ENCODE measurements at places on chromosomes 12 and 14.

DNA sequence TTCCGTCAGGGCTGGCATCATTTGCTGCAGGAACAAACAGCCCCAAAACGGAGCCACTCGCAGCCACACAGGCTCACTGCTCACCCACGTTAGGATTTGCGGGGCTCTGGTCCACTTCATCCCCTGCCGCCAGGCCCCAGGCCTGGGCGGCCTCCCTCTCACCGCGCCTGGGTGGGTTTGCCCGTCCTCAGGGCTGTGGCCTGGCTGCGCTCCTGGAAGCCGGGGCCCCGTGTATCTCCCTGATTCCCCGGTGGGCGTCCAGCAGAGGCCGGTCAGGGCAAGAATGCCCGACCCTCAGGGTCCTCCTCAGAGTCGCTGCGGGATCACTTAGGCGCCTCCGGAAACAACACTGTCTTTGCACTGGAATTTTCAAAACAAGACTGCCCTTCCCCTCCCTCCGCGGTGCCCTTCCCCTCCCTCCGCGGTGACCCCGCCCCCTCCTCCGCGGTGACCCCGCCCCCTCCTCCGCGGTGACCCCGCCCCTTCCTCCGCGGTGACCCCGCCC, 15.7 kb upstream of the FBRSL1 start:
- no peak for DNase-seq

- DNase-seq = no peak
Observed at GRCh38 chr12:52921488-52922165, 16.8 kb upstream of the KRT8 start.

DNA sequence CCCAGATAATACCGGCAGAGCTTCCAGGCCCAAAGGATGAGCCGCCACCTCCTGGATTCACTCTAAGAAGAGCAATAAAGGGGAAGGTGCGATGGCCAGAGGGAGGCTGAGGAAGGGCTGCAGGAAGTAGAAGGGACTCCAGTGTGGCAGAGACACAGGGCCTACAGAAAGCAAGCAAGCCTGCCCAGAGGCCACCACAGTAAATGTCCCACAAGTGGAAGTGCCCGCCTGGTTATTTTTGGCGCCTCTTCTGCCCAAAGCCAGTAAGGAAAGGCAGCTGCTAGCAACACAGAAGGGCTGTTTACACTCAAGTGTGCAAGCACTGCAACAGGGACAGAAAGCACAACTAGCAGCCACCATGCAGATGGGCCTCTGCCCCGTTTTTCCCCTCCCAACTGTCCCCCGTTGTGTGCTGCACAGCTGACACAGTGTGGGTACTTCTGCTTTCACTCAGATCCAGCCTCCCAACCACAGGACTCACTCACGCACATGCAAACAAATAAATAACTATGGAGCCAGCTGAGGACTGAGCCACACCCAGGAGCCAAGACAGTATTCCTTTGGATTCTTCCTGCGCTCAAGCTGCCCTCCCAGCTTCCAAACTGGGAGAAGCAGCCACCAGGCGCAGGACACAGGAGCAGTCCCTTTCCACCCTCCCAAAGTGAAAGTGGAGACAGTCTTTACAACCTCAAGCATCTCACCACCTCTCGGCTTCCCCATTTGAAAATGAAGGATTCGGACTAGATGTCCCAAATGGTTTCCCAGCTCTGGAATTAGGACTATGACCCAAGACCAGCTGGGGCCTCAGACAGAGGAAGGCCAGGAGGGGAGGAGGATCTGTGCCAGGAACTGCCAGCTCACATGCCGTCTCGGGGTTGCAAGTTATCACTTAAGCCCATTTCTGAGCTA, 40.0 kb upstream of the PNMA1 start:
- peak; percentile 64 for DNase-seq

- no peak for DNase-seq
Observed at GRCh38 chr14:32620724-32621123, 291.6 kb downstream of the AKAP6 start.

DNA sequence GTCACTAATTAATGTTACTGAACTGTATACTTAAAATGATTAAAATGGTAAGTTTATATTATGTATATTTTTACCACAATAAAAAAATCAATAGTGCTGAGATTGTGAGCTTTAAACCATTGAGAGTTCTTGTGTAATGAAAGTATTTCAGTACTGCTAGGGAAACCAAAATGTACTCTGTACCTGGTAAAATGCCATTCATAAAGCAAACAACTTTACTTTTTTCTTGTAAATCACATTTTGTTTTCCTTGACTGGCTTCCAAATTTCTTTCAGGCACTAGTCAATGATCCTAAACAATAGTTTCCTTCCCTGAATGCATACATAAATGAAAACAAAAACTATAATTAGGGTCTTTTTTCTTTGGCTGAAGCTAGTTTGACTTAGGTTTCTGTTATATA, 29.4 kb upstream of the SNRPF start:
- DNase-seq = no peak

DNA sequence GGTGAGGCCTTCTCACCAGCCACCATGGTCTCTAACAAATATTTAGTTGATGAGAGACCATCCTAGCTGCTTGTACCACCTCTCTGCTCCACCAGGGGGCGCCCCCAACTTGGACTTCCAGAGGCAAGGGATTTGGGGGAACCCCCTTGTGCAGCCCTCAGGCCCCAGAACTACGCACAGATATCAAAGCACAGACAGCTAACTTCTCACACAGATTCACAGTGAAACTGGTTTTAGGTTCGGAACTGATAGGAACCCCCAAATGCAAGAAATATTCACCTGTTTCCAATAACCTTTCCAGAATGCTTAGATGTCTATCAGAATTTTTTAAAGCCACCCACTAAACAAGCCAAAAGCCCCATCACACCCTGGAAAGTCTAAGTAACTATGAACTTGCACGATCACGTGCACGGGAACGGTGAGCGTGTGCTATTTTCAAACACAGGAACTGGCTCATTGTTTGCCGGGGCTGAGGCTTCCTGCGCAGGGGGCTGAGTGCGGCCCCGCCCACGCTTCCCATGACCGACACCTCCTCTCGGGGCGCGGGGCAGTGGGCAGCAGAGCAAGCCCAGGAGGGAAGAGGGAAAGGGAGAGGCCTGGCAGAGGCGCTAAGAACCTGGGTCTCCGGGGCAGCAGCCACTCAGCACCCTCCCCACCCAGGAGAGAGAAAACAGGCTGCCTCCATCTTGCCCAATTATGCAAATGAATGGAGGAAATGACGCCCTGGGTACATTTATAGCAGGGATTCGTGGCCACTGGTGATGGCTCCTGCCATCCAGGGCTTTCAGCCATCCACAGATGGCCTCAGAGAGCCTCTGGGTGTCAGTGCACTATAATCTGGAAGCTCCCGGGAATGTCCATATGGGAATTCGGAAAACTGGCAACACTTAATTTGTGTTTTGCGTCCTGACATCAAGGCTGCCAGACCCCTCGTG, 79.4 kb upstream of the GPR68 start:
- DNase-seq = peak; percentile 70

- no peak for DNase-seq
Observed at GRCh38 chr12:113987261-113988063, 21.3 kb upstream of the RBM19 start.

- DNase-seq = no peak
Observed at GRCh38 chr14:61201171-61201570, 80.0 kb downstream of the TMEM30B start.

DNA sequence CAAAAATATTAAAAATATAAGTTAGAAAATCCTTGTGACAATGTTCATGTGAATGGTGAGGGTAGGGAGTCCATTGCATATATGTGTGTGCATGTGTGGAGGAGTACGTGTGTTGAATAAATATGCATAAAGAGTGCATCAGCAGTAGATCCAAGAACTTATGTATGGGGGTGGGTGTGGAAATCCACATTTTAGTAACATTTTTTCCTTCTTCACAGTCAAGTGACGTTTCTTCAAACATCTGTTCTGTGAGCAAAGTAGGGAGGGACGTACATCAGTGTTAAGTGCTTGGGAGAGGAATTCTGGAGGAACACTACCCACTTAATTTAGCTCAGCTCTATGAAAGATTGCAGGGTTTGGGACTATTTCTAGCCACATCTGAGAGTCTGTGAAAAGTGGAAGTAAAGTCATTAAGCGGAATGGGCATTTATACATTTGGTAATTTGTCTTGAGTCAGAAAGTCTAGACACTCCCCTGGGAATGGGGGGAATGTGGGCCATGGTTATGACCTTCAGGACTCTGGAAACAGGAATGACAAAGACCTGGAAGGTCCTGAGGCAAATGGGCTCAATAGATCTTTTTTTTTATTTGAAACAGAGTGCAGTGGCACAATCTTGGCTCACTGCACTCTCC, 156.4 kb upstream of the PLXNC1 start:
- DNase-seq = no peak

DNA sequence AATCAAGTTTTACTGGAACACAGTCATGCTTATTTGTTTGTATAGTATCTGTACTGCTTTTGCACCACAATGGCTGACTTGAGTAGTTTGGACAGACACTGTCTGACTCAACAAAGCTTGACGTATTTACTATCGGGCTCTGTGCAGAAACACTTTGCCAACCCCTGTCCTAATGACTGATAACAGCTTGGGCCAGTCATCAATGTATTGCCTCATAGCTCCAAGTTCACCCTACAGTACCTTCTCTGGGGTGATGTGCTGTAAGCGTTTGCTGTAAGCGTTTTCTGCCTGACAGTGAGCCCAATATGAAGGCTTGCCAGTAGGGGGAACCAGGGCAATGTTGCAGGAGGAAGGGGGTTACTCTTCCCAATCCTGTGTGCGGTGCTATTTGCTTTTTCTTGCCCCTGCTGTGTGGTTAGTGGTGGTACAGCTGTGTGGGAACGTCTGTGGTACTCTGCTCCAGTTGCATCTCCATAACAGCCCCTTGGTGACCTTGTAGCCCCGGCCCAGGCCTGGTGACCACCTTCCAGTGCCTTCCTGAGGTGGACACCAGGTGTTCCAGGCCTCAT, 5.4 kb upstream of the CCDC177 start:
- no peak for DNase-seq

- DNase-seq = no peak
Observed at GRCh38 chr14:33490555-33490954, 460.3 kb downstream of the EGLN3 start.

- DNase-seq = no peak
Observed at GRCh38 chr14:37237735-37238200, 40.0 kb downstream of the MIPOL1 start.

- no peak for DNase-seq
Observed at GRCh38 chr14:60639674-60640073, 9.6 kb downstream of the SIX1 start.

DNA sequence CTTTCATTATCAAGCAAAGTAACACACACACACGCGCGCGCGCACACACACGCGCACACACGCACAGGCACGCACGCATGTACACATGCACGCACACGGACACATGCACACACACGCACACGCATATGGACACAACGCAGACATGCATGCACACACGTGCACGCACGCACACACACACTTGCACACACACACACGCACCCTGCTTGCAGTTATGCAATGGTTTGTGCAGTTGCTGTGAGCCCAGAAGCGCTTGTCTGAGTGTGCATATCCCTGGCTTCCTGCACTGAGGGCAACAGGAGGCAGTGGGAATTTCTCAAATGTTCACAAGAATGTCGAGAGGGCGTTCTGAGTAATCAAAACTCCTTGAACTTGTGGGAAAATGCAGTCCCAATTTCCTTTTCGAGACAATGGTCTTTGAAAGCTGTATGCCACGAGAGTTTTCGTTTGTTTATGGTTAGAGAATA, 41.6 kb downstream of the NFKBIA start:
- DNase-seq = no peak

- peak; percentile 80 for DNase-seq
Observed at GRCh38 chr12:82730953-82731459, 44.3 kb downstream of the TMTC2 start.

DNA sequence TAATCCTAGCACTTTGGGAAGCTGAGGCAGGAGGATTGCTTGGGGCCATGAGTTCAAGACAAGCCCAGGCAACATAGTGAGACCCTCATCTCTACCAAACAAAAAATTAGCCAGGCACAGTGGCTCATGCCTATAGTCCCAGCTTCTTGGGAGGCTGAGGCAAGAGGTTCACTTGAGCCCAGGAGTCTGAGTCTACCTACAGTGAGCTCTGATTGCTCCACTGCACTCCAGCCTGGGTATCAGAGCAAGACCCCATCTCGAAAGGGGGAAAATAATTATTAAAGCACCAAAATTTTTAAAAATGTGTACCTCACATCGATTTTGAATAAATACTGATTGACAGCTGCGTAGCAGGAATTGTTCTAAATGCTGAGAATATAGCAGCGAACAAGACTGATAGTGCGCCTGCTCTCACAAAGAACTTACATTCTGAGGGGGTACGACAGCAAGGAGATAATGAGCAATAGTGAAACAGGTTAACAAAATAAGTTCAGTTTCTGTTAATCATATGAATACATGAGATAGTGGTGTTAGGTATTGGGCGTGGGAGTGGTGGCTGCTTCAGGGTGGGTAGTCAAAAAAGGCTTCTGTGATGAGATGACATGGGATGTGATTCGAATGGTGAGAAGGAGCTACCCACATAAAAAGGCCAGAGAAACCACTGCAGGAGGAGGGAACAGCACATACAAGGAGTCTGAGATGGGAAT, 19.6 kb downstream of the HCFC2 start:
- no peak for DNase-seq

DNA sequence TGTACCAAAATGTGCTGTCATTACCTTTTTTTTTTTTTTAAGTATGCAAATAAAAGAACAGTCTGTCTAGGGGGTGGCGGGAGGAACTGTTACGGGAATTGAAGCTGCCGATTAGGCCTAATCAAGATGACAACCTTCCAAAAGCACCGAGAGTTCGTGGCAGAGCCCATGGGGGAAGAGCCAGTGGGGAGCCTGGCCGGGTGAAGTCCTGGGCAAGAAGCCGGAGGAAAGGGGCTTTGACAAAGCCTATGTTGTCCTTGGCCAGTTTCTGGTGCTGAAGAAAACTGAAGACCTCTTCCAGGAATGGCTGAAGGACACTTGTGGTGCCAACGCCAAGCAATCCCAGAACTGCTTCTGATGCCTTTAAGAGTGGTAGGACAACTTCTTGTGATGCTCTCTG, 42.6 kb downstream of the ACTN1 start:
- no peak for DNase-seq

- no peak for DNase-seq
Observed at GRCh38 chr14:90553298-90553920, 156.6 kb downstream of the CALM1 start.

GRCh38 chr12:131894981-131895639, 688 bp downstream of the ULK1 start:
- no peak for DNase-seq

GRCh38 chr12:51345681-51346080, 798 bp downstream of the CELA1 start:
- no peak for DNase-seq

- DNase-seq = no peak
Observed at GRCh38 chr12:102958830-102959176, 1.3 kb downstream of the ASCL1 start.

Data from OCI-M1 (cell line).